Cardiac atrium fibroblast (primary cell): ENCODE measurements at places on chromosomes 12 and 14. TPM values are rescaled to one million over a fixed set of nuclear protein-coding genes. Genes with fewer than 3 reads are reported as not detected.

GPX2 gene
- total RNA-seq: not detected in 2 replicates

CACNA1C gene
- under 0.01 and 0.16 TPM in 2 replicates for total RNA-seq

EAPP gene
- total RNA-seq: 27.9 and 42.2 TPM in 2 replicates

TGM1 gene
- 0.16 and 0.72 TPM in 2 replicates for total RNA-seq

DCAF4 gene
- total RNA-seq: 13.7 and 20.1 TPM in 2 replicates

SDSL gene
- total RNA-seq: 0.81 and 4.0 TPM in 2 replicates

PTPRB gene
- total RNA-seq: 2.3 and 2.6 TPM in 2 replicates

MON2 gene
- 25.5 and 29.3 TPM in 2 replicates for total RNA-seq

TMBIM4 gene
- total RNA-seq: 80.5 and 125 TPM in 2 replicates

AQP5 gene
- total RNA-seq: 3.1 and 6.5 TPM in 2 replicates

KRT5 gene
- not detected in 2 replicates for total RNA-seq

LMNTD1 gene
- 1.8 TPM in 1 of 2 replicates, not detected in the other for total RNA-seq

ARHGAP9 gene
- under 0.01 and 2.9 TPM in 2 replicates for total RNA-seq

TRMT61A gene
- 8.1 and 11.2 TPM in 2 replicates for total RNA-seq

RIMKLB gene
- total RNA-seq: 9.1 and 14.3 TPM in 2 replicates

GALNT16 gene
- total RNA-seq: 0.65 and 1.4 TPM in 2 replicates

SLC25A47 gene
- not detected in 2 replicates for total RNA-seq

ADAMTS20 gene
- not detected in 2 replicates for total RNA-seq

AKAP5 gene
- 0.32 and 0.36 TPM in 2 replicates for total RNA-seq

LRP1-AS gene
- total RNA-seq: not detected in 2 replicates

KLRG1 gene
- total RNA-seq: 0.32 TPM in 1 of 2 replicates, not detected in the other

ADCY6 gene
- total RNA-seq: 17.5 and 37.4 TPM in 2 replicates

RNASE12 gene
- not detected in 2 replicates for total RNA-seq

MED13L gene
- 38.9 and 41.5 TPM in 2 replicates for total RNA-seq

MAP1LC3B2 gene
- not detected in 2 replicates for total RNA-seq

TIGAR gene
- 5.4 and 10.5 TPM in 2 replicates for total RNA-seq

IAPP gene
- not detected in 2 replicates for total RNA-seq

SCN8A gene
- total RNA-seq: 0.16 and 0.18 TPM in 2 replicates

CLEC9A gene
- not detected in 2 replicates for total RNA-seq

GPRC5D gene
- total RNA-seq: not detected in 2 replicates

BEGAIN gene
- under 0.01 TPM in 1 of 2 replicates, not detected in the other for total RNA-seq

RTRAF gene
- 62.7 and 80.5 TPM in 2 replicates for total RNA-seq

TAS2R9 gene
- total RNA-seq: not detected in 2 replicates

PLBD1 gene
- total RNA-seq: 1.3 and 2.1 TPM in 2 replicates

BEST3 gene
- total RNA-seq: not detected in 2 replicates

LRRC9 gene
- not detected in 2 replicates for total RNA-seq

CDH24 gene
- 3.2 and 4.1 TPM in 2 replicates for total RNA-seq

MBIP gene
- 4.3 and 7.8 TPM in 2 replicates for total RNA-seq

DLGAP5 gene
- 5.4 and 7.8 TPM in 2 replicates for total RNA-seq

GPR135 gene
- 1.1 and 1.4 TPM in 2 replicates for total RNA-seq

FSCB gene
- total RNA-seq: not detected in 2 replicates

GLIPR1L1 gene
- total RNA-seq: not detected in 2 replicates

TSPAN19 gene
- not detected in 2 replicates for total RNA-seq

SDS gene
- not detected in 2 replicates for total RNA-seq

PRR13 gene
- total RNA-seq: 70.8 and 92.7 TPM in 2 replicates

FOXN4 gene
- not detected in 2 replicates for total RNA-seq

GZMH gene
- total RNA-seq: not detected in 2 replicates

VEZT gene
- 33.2 and 33.8 TPM in 2 replicates for total RNA-seq

B4GALNT3 gene
- total RNA-seq: 1.6 TPM in 1 of 2 replicates, not detected in the other
